ENCODE measurements at places on chromosomes 1 and 21.

GRCh38 chr1:201245082-201245481, 38.2 kb upstream of the PKP1 start:
- DNase-seq: peak; percentile 62

DNA sequence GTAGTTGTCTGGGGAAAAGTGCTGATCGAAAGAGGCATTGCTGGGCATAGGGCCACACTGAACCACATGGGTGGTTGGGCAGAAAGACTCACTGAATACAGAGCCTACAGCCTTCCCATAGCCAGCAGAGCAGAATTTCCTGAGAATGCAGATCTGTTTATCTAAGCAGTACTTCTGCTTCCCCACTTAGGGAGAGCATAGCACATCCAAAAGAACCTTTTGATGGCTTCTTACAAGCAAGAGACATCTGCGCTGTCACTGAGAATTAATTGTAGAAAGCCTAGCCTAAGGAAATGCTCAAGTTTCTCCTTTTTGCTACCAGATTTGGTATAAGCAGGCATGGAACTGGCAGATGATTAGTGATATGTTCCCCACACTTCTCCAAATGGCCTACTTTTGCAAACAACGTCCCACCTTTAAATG, 13.0 kb upstream of the KLHDC8A start:
- DNase-seq: peak; percentile 39

DNA sequence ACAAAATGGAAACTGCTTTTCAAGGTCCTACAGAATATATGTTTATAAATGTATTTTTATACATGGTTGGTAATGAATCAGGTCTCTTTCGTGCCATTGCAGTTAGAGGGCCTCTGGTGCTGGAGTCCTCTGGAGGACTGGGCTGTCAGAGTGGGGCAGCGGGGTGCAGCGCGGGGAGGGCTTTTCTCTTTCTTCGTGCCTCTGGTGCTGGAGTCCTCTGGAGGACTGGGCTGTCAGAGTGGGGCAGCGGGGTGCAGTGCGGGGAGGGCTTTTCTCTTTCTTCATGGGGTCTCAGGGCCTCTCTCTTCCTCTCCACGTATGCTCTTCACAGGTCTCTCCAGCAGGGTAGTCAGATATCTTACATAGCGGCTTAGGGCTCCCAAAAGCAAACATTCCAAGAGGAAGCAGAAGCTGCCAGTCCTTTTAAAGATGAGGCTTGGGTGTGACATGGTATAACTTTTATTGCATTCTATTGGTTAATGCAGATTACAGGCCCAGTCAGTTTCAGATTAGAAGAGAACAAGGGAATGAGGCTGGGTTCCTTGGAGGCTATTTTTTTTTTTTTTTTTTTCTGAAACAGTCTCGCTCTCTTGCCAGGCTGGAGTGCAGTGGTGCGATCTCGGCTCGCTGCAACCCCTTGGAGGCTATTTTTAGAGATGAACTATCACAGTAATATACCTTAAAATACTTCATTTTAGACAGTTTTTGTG, 13.1 kb downstream of the SDCCAG8 start:
- no peak for DNase-seq

- no peak for DNase-seq
These were observed 27.8 kb upstream of the NFASC start for GRCh38 chr1:204842892-204843291.

- DNase-seq: no peak
These were observed 30.6 kb upstream of the TMEM54 start for GRCh38 chr1:32931760-32932159.

GRCh38 chr1:77271852-77272580, 9.8 kb upstream of the AK5 start:
- DNase-seq: no peak

- DNase-seq: no peak
These were observed 456.8 kb downstream of the SETD4 start for GRCh38 chr21:35603494-35603893.

All from NCI-H2029 treated with DMSO at 0.1 percent for 48 hours (cell line).